Stimulated activated CD8-positive, alpha-beta memory T cell treated with anti-CD3 and anti-CD28 coated beads, Interleukin-4, amount 100 ng/mL, for 48 hours (primary cell): ENCODE measurements at places on chromosomes 2 and 18.
A peak's percentile ranks its signal among the peaks of the same experiment; 100 is the strongest.

GRCh38 chr18:22250591-22250996 lies 81.2 kb downstream of the GATA6 start:
- DNase-seq = no peak

- DNase-seq = no peak
Measured at GRCh38 chr2:128726911-128727310, 408.2 kb upstream of the HS6ST1 start.

- DNase-seq = no peak
Measured at GRCh38 chr2:160791884-160792283, 298.3 kb upstream of the RBMS1 start.

GRCh38 chr2:222203041-222203440 lies 95.8 kb downstream of the PAX3 start:
- DNase-seq = no peak

DNA sequence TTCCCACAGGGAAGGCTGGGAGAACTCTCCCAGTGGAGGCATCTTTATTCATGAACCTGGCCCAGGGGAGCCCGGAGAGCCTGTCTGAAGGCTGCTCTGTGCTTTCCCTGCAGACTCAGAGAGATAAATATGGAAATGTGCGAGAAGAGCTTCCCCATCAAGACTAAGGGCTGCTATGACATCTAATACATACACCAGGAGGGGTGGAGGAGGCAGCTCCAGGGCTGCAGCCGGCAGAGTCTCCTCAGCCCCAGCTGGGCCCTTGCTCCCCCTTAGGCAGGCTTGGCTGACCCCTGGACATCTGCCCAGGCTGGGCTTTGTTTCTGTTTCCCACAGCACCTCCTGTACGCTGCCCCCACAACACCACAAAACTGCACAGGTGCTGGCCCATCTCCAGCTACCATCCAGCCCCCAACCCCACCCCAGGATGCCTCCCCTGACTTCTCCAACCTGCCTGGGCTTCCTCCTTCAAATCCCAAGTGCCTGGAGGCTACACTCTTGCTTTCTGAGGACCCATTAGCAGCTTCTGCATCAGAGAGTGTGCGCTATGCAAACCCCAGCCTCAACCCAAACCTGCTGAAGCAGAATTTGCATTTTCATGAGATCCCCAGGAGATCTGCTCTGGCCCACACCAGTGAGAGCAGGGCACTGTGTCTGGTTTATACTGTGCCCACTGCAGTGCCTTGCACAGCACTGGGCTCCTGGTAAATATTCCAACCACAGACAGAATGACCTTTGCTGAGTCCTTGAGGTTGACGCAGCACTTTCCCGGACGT lies 96.8 kb downstream of the VSNL1 start:
- no peak for DNase-seq

DNA sequence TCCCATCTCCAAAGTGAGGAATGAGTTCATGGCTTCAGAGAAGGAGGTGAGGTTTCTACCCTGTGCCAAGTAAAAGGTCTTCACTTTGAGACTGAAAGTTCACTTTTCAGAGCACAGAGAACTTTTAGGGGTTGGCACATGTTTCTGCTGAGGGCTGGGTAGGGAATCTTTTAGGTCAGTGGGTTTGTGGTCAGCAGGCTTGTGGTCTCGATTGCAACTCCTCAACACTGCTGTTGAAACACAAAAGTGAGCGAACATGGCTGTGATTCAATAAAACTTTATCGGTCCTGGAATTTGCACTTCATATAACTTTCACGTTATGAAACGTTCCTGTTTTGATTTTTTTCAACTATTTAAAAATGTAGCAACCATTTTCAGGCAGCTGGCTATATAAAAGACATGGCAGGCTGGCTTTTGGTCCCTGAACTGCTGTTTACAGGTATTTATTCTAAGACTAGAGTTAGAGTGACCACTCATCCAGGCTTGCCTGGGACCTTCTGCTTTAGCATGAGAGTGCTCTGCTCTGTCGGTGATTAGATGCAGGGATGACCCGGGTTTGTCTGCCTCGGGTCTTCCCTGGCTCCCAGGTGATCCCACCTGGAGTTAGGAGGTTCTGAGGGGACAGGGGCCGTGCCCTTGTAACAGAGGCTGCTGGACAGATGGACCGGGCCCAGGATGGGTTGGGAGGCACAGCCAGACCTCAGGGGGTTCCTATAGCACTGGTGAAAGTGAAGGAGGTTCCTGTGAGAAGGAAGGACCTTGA lies 62.7 kb upstream of the TAF1B start:
- DNase-seq = peak; percentile 77

DNA sequence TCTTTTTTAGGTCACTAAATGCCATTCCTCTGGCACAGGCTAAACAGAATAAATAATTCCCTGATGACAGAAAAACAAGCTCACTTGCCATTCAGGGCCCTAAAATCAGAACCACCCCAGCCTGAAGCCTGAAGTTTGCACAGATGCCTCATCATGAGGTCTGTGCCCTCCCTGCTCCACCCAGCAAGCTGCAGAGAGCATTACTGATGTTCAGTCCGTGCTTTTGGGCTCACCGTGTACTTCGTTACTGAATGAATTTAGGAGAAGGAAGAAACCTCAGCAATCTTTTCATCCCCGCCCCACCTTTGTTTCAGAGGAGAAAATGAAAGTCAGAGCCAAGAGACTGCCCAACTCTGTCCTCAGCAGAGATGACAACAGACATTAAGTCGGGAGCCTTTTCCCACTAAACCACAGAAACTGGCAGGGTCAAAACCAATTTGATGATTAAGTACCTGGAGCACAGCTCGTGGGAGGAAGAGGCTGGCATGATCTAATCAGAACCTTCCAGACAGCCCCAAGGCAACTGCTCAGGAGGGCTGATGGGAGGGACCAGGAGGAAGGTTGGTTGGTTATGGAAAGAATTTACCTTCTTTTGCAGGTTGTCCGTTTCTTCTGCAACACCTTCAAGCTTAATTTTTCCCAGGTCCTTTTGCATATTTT lies 122.7 kb downstream of the LAMA1 start:
- DNase-seq = no peak

DNA sequence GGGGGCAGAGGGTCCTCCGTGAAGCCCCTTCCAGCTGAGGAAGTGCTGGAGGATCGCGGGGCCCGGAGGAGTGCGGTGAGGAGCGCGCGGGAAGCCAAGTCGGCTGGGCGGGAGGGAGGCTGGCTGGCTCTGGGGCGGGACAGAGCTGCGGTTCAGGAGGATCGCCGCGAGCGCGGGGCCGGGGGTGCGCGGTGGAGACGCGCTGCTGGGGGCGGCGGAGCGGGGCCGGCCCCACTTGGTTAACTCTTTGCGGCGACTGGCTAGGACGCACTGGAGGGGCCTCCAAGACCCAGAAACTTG lies 464 bp downstream of the CYBRD1 start:
- DNase-seq = no peak

- DNase-seq = no peak
Measured at GRCh38 chr18:40159141-40160017, 1795.7 kb upstream of the PIK3C3 start.
